ENCODE measurements at places on chromosomes 2 and 18. TPM values are rescaled to one million over a fixed set of nuclear protein-coding genes. Genes with fewer than 3 reads are reported as not detected.

DNA sequence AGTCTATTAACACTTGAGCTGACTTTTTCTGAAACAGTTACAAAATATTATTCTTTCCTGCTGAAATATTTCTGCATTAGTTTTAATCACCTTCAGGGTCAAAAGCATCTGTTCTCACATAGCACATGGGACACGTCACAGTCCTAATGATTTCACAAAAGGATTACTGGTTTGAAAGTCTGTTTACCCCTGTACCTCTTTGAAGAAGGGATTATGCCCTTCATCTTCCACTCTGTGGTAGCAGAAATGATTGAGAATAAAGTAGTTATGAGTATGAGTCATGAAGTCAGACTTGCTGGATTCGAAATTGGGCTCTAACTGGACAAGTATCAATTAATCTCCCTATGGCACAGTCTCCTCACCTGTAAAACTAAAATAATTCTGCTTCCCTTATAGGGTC lies 121.2 kb downstream of the SATB2 start:
- DNase-seq, result no peak

DNA sequence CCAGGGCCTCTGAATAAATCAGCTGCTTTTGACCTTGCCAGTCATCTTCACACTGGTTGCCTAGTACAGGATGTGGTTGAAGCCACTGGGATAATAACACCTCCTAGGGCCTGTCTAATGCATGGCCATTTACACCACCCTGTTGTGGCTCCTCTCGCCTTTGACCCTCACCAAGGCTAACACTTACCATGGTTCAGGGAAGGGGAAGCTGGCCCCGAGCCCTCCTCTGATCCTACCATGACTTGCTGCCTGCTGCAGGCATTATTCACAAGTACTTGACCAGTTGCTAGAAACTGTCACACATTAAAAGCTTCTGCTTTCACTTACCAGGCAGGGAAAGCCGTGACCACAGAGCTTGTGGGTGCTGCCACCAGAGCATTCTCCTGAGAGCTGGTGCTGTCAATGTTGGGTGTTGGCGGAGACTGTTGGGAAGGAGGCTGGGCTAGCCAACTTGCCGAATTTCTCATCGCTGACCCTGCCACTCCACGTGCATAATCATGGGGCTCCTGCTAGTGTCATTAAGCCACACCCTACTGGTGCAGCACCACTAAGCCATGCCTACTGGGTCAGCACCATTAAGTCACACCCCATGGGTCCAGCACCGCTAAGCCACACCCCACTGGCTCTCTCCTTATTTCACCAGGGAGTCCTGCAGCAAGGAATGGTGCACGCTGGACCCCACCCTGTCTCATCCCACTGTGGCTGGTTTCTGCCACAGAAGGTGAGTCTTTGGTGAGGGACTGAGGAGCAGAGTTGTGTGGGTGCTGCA lies 47.0 kb upstream of the TTC39C start:
- DNase-seq, result no peak

GRCh38 chr2:1715184-1716013 lies 28.9 kb downstream of the PXDN start:
- no peak for DNase-seq

- DNase-seq, result no peak
Observed at GRCh38 chr2:159609811-159610549, 6.4 kb downstream of the BAZ2B start.

- peak; percentile 13 for DNase-seq
Observed at GRCh38 chr18:23585007-23585871, 1.1 kb downstream of the NPC1 start.

- DNase-seq, result no peak
Observed at GRCh38 chr18:23757437-23757733, 68.1 kb downstream of the LAMA3 start.

DNA sequence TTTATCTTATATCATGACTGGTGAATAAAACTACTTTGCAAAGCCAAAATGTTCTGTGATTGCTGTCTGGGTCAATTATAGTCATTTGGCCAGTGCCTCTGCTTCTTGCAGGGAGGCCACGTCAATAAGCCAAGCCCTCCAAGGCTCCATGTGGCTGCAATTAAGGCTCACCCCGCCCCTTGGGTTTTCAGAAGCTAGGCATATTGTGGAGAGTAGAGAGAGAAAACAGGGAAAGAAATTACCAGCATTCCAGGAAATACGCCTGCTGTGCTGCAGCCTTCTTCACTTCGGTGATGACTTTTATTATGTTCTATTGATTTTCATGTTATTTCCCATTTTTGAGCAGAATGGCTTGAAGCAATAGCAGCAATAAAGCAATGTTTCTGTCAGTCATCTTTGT lies 319.7 kb downstream of the SOX11 start:
- DNase-seq, result no peak

- no peak for DNase-seq
Observed at GRCh38 chr2:95388856-95389244, 13.7 kb upstream of the FAHD2A start.

- DNase-seq, result no peak
Observed at GRCh38 chr2:181779288-181780021, 99.1 kb upstream of the NEUROD1 start.

DNA sequence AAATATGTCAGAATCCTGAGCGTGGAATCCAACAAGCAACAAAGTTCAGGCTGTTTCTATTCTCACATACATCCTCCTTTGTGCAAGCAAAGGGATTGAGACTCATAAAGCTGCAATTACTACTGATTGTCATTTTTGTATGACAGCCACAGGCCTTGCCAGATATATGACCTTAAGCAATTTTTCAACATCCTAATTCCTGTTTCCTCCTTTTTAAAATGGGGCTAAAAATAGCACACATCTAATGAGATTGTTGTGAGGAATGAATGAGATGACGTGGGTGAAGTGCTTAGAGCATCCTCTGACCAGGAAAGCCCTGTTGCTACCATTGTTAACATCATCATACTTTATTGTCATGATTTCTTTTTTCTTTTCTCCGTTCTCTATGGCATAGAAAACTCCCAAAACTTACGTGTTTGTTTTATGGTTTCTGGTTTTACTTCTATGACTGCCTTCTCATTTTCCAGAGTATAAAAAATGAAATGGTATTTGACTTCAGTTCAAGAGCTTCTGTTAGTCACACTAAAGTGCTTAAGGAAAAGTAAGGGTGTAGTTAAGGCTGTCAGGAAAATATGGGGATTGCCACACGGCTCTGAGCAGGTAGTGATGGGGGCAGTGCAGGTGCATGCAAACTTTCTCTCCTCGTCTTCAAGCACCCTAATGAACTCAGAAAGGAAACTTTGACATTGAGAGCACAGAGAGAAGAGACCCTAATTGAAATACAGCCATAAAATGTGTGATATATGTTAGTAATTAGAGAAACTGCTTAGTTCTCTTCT lies 590.6 kb upstream of the NETO1 start:
- DNase-seq, result peak; percentile 32

DNA sequence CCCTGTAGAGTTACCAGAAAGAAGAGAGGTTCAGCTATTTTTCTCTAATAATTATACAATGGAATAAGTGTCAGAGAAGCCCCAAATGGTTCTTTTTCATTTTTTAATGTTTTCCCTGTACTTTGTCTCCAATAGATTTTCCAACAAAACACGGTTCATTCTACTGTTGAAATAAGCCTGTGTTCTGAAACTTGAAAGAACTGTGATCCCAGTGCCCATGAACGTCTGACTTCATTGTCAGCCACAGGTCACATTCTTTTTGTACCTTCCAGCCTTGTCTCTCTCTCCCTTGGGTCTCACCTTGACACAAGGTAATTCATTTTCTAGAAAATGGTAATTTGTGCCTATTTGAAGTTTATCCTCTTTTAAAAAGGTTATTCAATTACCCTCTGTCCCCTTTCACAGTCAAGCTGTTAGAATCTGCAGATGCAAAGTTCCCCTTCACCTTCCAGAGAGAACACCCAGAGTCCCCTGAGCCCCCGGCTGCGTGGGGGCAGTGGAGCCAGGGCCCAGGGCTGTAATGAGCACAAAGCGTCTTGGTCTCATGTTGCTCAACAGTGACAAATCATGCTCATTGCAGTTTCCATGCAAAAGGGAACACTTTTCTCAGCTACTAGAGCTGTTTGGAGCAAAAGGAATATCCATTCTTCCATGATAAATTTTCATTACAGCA lies 115.2 kb downstream of the SPHKAP start:
- DNase-seq, result no peak

DNA sequence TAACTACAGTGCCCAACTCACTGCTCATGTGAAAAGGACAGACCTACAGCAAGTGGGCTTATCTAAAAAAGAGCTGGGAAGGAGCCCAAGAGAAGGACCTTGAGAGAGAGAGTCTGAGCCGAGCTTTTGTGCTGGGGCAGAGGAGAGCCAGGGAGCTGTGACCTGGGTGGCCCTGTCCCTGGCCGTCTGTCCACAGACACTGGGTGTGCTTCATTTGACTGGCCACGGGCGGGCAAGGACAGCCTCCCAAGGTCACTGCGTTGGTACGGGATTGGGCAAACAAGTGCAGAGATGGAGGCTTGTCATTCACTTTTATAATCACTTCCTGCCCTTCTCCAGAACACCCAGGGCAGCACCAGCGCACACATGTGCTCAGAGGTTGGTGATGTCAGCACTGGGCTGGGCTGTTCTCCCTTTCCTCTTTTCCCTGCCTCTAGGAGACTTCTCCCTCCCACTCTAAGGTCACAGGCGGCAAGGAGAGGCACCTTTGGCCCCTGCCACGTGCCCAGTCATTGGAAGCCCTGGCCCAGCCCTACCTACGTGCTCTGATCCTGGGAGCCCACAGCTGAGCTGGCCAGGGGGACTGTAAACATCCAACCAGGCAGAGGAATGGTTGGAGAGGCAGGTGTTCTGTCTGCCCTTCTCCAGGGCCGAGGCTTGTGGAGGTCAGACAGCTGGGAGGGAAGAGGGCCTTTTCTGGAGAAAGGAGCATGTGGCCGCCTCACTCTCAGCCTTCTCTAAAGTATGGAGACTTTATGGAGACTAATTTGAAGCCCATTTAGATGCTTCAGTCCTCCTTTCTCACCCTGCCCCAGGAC lies 6.4 kb upstream of the PSD4 start:
- DNase-seq, result no peak

- DNase-seq, result no peak
Observed at GRCh38 chr18:31489311-31489710, 8.7 kb upstream of the DSG2 start.

The HOXD13 gene
- total RNA-seq, result 1.8 TPM

The ANKRD62 gene
- not detected for total RNA-seq

The ITGB6 gene
- 0.21 TPM for total RNA-seq

The RAPGEF4 gene
- not detected for total RNA-seq

The ZBTB7C gene
- not detected for total RNA-seq

The TRIM43 gene
- total RNA-seq, result not detected

The SAG gene
- total RNA-seq, result not detected
